ENCODE measurements at places on chromosomes 6 and 20.
A peak's percentile ranks its signal among the peaks of the same experiment; 100 is the strongest.

DNA sequence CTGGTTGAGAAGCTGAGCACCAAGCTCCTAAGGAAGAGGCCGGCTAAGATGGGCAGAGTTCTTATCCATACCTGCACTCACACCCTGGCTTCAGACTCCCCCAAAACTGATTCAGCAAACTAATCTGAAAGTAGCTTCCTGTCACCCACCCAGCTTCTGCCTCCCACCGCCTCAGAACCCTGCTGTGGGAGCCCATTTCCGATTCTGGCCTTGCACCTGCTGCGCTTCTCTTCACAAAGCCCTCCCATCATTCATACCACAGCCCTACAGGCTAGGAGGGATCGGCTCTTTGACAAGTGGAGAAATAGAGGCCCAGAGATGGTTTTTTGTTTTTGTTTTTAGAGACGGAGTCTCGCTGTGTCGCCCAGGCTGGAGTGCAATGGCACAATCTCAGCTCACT is 28.7 kb downstream of the HM13 start:
- DNase-seq = no peak

- DNase-seq = no peak
Observed at GRCh38 chr6:143007646-143008045, 53.0 kb upstream of the AIG1 start.

GRCh38 chr20:35615667-35616464 is at the start of gene SPAG4:
Gene SPAG4 (plus strand): TSS chr20:35615829. CDS start chr20:35616004, 175 bp downstream.
- DNase-seq = peak; percentile 100

DNA sequence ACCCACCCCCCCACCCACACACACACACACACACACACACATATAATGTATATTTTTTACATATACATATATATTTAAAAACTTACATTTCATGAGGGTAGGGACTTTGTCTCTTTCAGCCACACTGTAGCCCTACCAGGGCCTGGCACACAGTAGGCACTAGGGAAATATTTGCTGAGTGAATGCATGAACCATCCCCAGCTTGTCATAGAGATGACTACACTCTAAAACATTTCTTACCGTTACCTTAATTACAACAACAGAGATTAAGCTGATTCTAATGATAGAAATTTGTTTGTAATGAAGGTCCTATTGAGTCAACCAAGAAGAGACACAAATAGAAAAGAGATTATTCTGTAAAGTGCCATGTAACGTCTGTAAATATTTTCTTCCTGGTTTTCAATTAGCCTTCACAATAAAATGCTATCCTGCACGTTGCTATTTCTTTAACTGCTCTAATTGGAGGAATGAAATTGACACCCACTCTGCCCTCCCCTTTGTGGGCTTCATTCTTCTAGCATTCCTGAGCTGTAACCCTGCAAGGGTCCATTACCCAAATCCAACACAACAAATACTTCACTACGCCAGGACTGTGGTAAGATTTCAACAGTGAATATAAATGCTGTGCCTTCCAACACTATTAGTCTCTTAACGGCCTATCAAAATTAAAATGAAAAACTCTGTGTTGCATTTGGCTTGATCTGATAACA is 30.8 kb downstream of the SIM1 start:
- no peak for DNase-seq

- no peak for DNase-seq
Observed at GRCh38 chr6:2187826-2188225, 57.6 kb downstream of the GMDS start.

- no peak for DNase-seq
Observed at GRCh38 chr20:3398681-3399252, 8.7 kb downstream of the DNAAF9 start.

DNA sequence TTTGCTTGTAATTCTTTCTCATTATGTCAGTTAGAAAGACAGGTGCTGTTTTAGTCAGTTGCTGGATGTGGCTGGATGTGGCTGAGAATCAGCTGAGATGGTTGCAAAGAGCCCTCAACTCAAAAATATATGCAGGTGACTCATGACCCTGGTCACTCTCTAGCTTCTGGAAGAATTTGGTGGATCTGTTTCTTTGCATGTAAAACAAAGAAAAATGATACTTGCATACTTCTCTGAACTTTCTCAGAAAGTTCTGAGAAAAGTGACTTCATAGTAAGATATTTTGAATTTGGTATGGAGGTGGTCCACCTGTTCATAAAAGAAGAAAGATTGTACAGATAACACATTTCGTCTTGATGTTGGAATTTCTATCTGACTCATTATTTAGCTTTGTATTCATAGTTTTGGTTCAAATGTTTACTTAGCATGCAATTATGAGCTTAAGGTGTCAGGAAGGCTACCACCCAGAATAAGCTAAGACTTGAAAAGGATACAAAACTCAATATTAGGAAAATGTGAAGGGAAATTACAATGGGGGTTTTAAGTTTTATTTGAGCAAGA is 163.2 kb upstream of the OLIG3 start:
- no peak for DNase-seq

GRCh38 chr6:11667876-11668275 is 110.7 kb downstream of the ADTRP start:
- DNase-seq = no peak

- peak; percentile 27 for DNase-seq
Observed at GRCh38 chr6:27687154-27688013, 214.5 kb upstream of the ZNF184 start.

- no peak for DNase-seq
Observed at GRCh38 chr6:155182103-155182502, 81.7 kb upstream of the CLDN20 start.

DNA sequence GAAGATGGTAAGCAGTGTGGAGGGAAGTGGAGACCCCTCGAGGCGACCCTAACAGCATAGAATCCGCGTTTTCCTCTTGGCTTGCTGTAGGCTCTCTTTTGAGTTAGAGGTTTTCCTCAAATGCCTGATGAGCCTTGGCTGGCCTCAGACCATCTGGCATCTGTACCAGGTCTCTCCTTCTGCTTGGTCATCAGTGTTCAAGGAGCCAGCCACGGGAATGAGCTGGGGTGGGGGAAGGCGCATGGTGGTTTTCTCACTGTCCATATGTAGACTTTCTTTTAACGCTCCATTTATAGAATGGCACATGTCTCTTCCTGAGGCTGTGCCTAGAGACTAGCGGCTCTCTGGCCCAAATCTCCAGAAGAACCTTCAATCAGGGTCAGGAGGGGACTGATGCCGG is 8.1 kb upstream of the GUCA1A start:
- no peak for DNase-seq

- no peak for DNase-seq
Observed at GRCh38 chr6:26025047-26025893, 62.0 kb upstream of the HFE start.

GRCh38 chr6:43899830-43900229 is 129.8 kb downstream of the VEGFA start:
- DNase-seq = no peak

DNA sequence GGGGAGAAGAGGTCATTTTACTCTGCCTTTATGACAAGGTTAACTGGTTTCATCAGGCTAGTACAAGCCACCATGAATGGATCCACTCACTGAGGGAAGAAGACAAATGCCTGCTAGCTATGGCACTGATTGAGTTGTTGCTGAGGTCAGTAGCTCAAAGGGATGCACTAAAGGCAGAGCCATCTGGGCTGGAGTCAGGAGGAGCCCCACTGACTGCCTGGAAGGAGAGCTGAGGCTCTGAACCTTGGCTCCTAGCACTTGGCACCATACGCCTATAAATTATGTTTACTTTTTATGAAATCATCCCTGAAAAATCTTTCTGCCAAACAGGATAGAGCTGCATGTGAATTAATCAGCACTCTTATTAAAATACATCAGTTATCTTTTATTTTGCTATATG is 104.6 kb downstream of the DTD1 start:
- no peak for DNase-seq

- DNase-seq = no peak
Observed at GRCh38 chr6:47319867-47320266, 10.2 kb upstream of the TNFRSF21 start.

DNA sequence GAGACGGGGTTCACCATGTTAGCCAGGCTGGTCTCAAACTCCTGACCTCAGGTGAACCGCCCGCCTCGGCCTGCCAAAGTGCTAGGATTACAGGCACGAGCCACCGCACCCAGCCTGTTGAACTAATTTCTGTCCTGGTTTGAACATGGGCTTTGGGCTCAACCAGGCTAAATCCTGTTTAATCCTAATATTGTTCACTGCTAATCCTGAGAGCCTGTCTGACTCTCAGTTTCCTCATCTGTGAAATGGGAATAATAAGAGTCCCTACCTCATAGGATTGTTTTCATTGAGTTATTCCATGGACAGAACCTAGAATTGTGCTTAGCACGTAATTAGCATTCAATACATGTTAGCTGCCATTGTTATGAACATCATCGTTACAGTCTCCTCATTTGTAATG is 17.4 kb downstream of the TM9SF4 start:
- DNase-seq = no peak

GRCh38 chr6:137698636-137699030 is 168.4 kb upstream of the TNFAIP3 start:
- DNase-seq = no peak

- DNase-seq = no peak
Observed at GRCh38 chr20:48567145-48567544, 260.7 kb downstream of the PREX1 start.

All from stimulated activated CD4-positive, alpha-beta T cell treated with anti-CD3 and anti-CD28 coated beads, TNF-alpha, amount 100 ng/mL, for 1 hour (primary cell).